ENCODE measurements at places on chromosomes 12 and 14. TPM values are rescaled to one million over a fixed set of nuclear protein-coding genes. Genes with fewer than 3 reads are reported as not detected.

The CCDC175 gene
- not detected for total RNA-seq

GRCh38 chr12:121224591-121224990 lies 14.7 kb downstream of the P2RX4 start:
- DNase-seq: no peak

- DNase-seq: no peak
Observed at GRCh38 chr12:127257366-127257935, 1009.5 kb upstream of the TMEM132C start.

The GLT8D2 gene
- total RNA-seq: 11.0 TPM

- DNase-seq: no peak
Observed at GRCh38 chr12:2347137-2347843, 294.5 kb downstream of the CACNA1C start.

DNA sequence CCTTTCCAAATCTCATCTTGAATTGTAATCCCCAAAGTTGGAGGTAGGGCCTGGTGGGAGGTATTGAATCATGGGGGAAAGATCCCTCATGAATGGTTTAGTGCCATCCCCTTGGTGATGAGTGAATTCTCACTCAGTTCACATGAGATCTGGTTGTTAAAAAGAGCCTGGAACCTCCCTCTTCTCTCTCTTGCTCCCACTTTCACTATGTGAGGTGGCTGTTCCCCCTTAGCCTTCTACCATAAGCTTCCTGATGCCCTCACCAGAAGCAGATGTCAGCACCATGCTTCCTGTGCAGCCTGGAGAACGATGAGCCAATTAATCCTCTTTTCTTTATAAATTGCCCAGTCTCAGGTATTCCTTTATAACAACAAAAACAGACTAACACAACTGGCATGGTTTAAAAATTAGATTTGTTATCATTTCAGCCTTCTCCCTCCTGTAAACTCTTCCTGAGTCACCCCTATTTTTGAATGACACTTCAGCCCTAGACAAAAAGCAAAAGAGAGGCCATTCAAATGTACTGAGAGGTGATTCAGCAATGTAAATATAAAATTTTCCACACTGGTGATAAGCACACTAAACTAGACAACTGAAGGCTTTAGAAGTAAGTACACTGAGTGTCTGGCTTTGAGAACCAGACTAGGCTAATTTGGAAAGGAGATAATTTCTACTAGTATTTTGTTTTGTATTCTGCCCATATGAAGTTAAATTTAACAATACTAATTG lies 212.1 kb upstream of the ABCD2 start:
- no peak for DNase-seq

The LPAR5 gene
- 7.4 TPM for total RNA-seq

DNA sequence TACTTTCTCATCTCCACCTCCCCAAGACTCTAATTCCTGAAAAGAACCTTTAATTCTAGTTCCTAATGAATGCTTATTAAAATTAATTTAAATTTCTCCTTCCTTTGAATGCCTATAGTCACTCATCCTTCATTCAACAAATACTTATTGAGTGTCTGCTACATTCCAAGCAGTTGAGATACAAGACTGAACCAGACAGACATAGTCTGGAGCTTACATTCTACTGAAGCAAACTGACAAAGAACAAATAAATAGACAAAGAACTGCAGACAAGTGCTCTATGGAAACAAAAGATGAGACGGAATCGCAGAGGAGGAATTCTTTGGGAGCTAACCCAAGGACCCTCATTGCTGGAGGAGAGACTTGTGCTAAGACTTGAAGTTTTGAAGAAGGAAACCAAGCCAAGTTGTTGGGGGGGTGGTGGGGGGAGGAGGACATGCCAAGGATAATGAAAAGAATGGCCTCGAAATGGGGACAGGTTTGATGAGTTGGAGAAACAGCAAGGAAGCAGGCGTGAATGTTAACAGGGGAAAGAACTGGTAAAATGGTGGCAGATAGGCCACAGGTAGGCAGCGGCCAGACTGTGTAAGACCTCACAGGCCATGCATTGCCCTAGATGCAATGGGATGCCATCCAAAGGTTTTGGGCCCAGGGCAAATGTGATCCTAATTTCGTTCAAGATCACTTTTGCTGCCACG lies 9.7 kb upstream of the TDG start:
- no peak for DNase-seq

- DNase-seq: no peak
Observed at GRCh38 chr14:80930836-80931389, 10.6 kb downstream of the CEP128 start.
